ENCODE measurements at places on chromosomes 3 and 15. TPM values are rescaled to one million over a fixed set of nuclear protein-coding genes. Genes with fewer than 3 reads are reported as not detected.
A peak's percentile ranks its signal among the peaks of the same experiment; 100 is the strongest.

- no peak for DNase-seq
- peaks cover 14% of the 10 kb centered on the region for H3K4me1 ChIP-seq
- no peaks in the 10 kb centered on the region for H3K27me3 ChIP-seq
- no peak overlapping the region for H3K4me3 ChIP-seq
- H3K27ac ChIP-seq: no peak overlapping the region
These were observed 607.5 kb upstream of the NAALADL2 start for GRCh38 chr3:174251681-174252080.

Gene GPR149
- not detected for total RNA-seq

DNA sequence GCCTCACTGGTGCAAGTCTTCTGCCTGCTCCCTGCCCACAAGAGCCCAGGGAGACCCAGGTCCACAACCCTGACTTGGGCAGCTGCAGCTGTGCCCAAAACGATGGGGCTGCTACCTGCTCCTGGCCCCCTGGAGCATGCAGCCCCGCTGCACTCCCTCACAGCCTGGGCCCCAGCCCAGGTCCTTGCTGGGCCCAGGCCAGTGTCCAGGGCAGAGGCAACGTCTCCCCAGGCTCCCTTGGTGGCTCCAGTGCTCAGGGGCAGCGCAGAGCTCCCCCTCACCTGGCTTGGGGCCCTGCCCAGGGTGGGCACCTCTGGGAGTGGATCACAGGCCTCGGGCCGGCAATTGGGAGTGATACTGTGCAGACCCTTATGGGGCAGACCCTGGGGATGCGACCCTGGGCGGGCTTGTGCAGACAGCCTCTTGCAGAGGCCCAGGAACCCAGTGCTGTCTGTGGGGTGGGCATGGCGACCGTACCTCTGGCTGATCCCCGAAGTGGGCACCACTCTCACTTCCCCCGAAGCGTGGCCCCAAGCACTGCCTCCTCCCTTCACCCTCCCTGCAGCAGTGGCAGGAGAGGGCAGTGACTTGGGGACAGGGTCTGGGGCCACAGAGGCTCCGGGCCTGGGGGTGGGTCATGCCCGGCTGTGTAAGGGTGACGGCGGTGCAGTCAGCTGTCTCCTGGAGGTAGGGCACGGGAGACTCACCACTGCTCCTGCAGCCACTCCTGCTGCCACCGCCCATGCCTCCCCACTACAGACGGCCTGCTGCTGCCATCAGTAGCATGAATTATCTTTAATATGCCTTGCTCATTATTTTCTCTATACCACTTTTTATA, 255.9 kb downstream of the DOCK3 start:
- DNase-seq: no peak
- H3K4me3 ChIP-seq: no peak overlapping the region
- H3K27ac ChIP-seq: no peak overlapping the region
- no peaks in the 10 kb centered on the region for H3K36me3 ChIP-seq

- H3K4me1 ChIP-seq: no peaks in the 10 kb centered on the region
- no peaks in the 10 kb centered on the region for H3K36me3 ChIP-seq
- no peak overlapping the region for H3K27ac ChIP-seq
- H3K4me3 ChIP-seq: no peak overlapping the region
- DNase-seq: no peak
- peaks cover 10% of the 10 kb centered on the region for H3K27me3 ChIP-seq
These were observed 238.7 kb downstream of the EPHB1 start for GRCh38 chr3:135033737-135034136.

Gene LDHAL6B
- not detected for total RNA-seq

DNA sequence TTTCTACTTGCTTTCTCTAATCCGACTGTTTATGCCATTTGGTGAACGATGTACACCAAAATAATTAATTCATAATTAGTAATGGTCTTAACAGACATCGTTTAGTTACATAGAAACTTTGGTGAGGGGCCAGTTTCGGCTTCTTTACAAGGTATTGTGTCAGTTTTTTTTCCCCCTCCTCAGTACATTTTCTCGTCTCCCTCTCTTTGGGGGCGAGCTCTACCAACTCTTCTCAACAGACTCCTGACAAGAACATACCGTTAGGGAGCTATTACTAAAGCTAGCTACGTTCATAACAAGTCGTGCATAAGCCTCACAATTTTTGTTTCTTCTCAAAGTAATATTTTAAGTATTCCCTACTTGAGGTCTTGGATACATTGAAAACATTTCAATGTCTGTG, 1.4 kb downstream of the U2SURP start:
- no peaks in the 10 kb centered on the region for H3K27me3 ChIP-seq
- peak overlapping the region; percentile 76 for H3K4me3 ChIP-seq
- no peak for DNase-seq

GRCh38 chr3:78906245-78906644, 861.6 kb downstream of the ROBO1 start:
- H3K27me3 ChIP-seq: no peaks in the 10 kb centered on the region
- H3K36me3 ChIP-seq: no peaks in the 10 kb centered on the region
- no peaks in the 10 kb centered on the region for H3K4me1 ChIP-seq
- DNase-seq: no peak
- H3K27ac ChIP-seq: no peak overlapping the region

Gene AGBL1
- total RNA-seq: 0.04 TPM

- no peaks in the 10 kb centered on the region for H3K27me3 ChIP-seq
- H3K4me1 ChIP-seq: no peaks in the 10 kb centered on the region
- H3K27ac ChIP-seq: no peak overlapping the region
- no peaks in the 10 kb centered on the region for H3K36me3 ChIP-seq
- H3K4me3 ChIP-seq: no peak overlapping the region
- no peak for DNase-seq
These were observed 214.6 kb downstream of the KCNAB1 start for GRCh38 chr3:156334841-156335545.

- no peaks in the 10 kb centered on the region for H3K27me3 ChIP-seq
- no peak overlapping the region for H3K27ac ChIP-seq
- no peak overlapping the region for H3K4me3 ChIP-seq
- peak; percentile 26 for DNase-seq
These were observed 173.8 kb upstream of the THBS1 start for GRCh38 chr15:39407116-39407515.

GRCh38 chr15:99305761-99306505, 54.7 kb downstream of the LRRC28 start:
- H3K36me3 ChIP-seq: no peaks in the 10 kb centered on the region
- DNase-seq: peak; percentile 73
- no peak overlapping the region for H3K4me3 ChIP-seq
- H3K4me1 ChIP-seq: peaks cover 32% of the 10 kb centered on the region
- no peaks in the 10 kb centered on the region for H3K27me3 ChIP-seq

DNA sequence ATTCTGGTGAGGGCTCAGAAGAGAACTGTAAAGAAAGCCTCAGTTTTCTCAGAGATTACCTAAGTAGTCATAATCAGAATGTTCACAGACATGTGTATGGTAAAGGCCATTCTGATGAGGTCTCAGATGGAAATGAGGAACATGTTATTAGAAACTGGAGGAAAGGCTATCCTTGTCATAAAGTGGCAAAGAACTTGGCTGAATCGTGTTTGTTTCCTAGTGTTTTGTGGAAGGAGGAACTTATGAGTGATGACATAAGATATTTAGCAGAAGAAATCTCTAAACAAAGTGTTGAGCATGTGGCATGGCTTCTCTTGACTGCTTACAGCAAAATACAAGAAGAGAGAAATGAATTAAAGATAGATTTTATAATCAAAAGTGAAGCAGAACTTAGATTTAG, 12.8 kb upstream of the KLHL40 start:
- H3K27me3 ChIP-seq: no peaks in the 10 kb centered on the region
- no peaks in the 10 kb centered on the region for H3K4me1 ChIP-seq
- no peak overlapping the region for H3K4me3 ChIP-seq
- no peak for DNase-seq
- H3K27ac ChIP-seq: no peak overlapping the region
- H3K36me3 ChIP-seq: no peaks in the 10 kb centered on the region

GRCh38 chr3:13722178-13722577, 157.7 kb downstream of the WNT7A start:
- H3K4me3 ChIP-seq: no peak overlapping the region
- no peak for DNase-seq
- H3K36me3 ChIP-seq: no peaks in the 10 kb centered on the region
- no peaks in the 10 kb centered on the region for H3K4me1 ChIP-seq
- no peak overlapping the region for H3K27ac ChIP-seq
- H3K27me3 ChIP-seq: no peaks in the 10 kb centered on the region

DNA sequence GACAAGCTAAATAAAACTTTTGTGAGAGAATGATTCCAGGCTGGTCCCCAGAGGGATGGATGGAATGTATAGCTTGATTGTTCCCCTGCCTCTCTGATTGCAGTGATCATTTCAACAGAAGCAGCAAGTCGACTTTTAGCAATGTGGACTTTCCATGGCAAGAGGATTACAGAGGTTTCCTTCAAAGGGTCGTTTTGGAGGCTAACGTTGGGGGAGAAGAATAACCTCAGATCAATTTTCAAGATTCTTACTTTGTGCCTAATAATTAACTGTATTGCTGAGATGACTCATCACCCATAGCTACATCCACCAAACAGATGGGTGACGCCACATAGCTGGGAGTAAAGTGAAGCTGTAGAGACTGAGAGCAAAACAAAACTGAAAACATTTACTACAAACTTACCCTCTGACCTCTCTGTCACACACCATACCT, 79.9 kb downstream of the GTPBP8 start:
- H3K4me1 ChIP-seq: no peaks in the 10 kb centered on the region
- no peak overlapping the region for H3K4me3 ChIP-seq
- H3K27me3 ChIP-seq: no peaks in the 10 kb centered on the region
- no peak overlapping the region for H3K27ac ChIP-seq
- no peak for DNase-seq
- H3K36me3 ChIP-seq: no peaks in the 10 kb centered on the region

DNA sequence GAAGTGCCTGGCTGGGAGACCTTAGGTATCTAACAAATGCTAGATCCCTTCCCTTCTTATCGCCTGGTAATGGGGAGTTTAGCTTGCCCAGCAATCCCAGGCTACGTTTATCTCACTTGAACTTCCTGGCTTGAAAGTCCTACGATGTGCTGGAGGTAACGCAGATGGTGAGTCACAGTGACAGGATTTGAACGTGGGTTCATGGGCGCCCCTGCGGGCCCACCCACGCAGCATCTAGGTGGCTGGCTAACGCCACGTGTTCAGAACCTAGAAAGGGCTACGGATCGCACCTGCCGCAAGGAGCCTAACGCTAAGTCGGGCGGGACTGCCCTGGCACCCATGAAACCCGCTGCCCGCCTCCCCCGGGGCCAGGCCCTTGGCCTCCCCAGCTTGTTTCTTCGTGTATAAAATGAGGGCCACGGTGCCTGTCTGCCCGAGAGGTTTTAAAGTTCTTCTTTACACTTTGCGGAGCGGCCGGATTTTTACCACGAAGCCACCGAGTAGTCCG, 600 bp upstream of the USP3 start:
- H3K4me1 ChIP-seq: peaks cover 12% of the 10 kb centered on the region
- peak overlapping the region; percentile 53 for H3K27ac ChIP-seq
- H3K36me3 ChIP-seq: no peaks in the 10 kb centered on the region

DNA sequence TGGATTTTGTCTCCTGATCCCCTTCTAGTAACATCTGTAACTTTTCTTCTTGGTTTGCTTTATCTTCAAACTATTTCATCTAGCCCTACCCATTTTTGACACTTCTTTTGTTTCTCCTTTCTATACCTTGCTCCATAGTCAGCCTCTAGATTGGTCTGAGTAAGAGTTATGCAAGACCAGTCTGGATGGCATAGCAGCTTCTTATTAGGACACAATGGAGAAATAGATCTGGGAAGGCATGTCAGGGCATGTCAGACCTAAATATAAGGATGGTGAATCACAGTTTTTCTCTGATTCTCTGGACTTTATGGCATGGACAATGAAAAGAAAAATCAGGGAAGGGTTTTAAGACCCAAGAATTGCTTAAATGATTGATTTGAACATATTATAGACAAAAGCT, 452.5 kb downstream of the RAP2B start:
- H3K36me3 ChIP-seq: no peaks in the 10 kb centered on the region
- peaks cover 28% of the 10 kb centered on the region for H3K4me1 ChIP-seq
- no peak for DNase-seq
- no peak overlapping the region for H3K4me3 ChIP-seq
- H3K27ac ChIP-seq: no peak overlapping the region
- no peaks in the 10 kb centered on the region for H3K27me3 ChIP-seq

DNA sequence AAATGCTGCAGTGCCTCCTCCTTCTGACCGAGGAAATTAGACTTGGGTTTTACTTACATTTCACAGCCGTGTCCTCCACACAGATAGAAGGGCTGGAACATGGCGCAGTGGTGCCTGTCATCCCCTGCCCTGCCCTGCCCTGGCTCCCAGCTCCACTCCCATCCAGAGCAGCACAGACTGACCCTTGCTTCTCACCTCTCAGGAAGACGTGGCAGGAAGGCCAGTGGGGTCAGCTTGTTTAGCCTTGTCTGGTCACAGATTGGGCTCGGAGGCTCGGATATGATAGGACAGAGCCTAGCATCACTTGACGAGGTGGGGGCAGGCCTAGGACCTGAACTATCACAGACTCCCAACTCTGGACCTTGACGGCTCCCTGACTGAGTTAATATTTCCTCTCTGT, 88.5 kb downstream of the LINGO1 start:
- H3K27ac ChIP-seq: no peak overlapping the region
- no peak overlapping the region for H3K4me3 ChIP-seq
- no peaks in the 10 kb centered on the region for H3K36me3 ChIP-seq
- peaks cover 21% of the 10 kb centered on the region for H3K4me1 ChIP-seq

GRCh38 chr3:134029734-134030378, at the start of gene SLCO2A1:
Gene SLCO2A1, minus strand, starts transcription at chr3:134029925. Its CDS starts 123 bp downstream, at chr3:134029802.
- DNase-seq: peak; percentile 43
- H3K36me3 ChIP-seq: no peaks in the 10 kb centered on the region
- H3K27ac ChIP-seq: peak within 1 kb of the TSS; percentile 5

- H3K4me3 ChIP-seq: peak within 1 kb of the TSS; percentile 78
- no peaks in the 10 kb centered on the region for H3K36me3 ChIP-seq
These were observed at the start of gene MYO5C for GRCh38 chr15:52295421-52296001. Gene MYO5C, minus strand, starts transcription at chr15:52295804. Its CDS starts 168 bp downstream, at chr15:52295636.

DNA sequence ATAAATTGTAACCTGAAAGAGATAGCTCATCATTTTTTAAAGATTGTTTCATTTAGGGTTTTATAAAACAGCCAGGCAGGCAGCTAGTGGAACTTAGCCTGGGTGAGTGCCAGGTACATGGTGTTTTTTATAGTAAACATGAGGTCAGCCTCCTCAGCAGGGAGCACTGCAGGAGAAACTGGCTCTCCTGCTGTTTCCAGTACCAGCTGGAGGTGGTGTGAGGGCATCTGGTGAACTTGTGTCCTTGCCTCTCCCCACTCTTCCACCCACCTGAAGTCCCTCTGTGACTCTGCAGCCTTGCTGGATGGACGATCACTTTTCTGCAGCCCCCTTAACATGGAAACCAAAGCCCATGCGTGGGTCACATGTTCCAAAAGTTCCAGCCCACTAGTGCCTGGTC, 128.4 kb downstream of the FAM174B start:
- no peaks in the 10 kb centered on the region for H3K4me1 ChIP-seq
- no peak overlapping the region for H3K4me3 ChIP-seq
- H3K27me3 ChIP-seq: no peaks in the 10 kb centered on the region
- peak; percentile 22 for DNase-seq

Gene DPPA2
- not detected for total RNA-seq

Gene WDR93
- total RNA-seq: 0.06 TPM

DNA sequence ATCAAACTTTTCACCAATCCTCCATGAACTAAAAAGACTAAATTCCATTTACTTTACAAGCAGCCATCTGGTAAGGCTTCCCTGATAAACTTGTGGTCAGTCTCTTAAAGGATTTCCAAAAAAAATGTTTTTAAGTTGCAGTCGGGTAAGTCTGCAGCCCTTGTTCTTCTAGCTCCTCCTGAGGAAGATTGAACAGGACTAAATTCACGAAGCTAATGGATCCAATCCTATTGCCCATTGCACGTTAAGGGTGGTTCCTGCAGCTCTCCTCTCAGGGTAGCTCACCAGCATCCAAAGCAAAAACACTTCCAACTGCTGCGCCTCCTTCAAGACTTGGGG, 2.8 kb downstream of the HES1 start:
- peak; percentile 72 for DNase-seq
- H3K27ac ChIP-seq: peak overlapping the region; percentile 54
- no peaks in the 10 kb centered on the region for H3K27me3 ChIP-seq
- H3K4me3 ChIP-seq: peak overlapping the region; percentile 49
